Foreskin melanocyte (primary cell): ENCODE measurements at places on chromosomes 13 and 19.
A peak's percentile ranks its signal among the peaks of the same experiment; 100 is the strongest.

- no peak for DNase-seq
These were observed 15.7 kb upstream of the FBXL3 start for GRCh38 chr13:77042566-77043177.

DNA sequence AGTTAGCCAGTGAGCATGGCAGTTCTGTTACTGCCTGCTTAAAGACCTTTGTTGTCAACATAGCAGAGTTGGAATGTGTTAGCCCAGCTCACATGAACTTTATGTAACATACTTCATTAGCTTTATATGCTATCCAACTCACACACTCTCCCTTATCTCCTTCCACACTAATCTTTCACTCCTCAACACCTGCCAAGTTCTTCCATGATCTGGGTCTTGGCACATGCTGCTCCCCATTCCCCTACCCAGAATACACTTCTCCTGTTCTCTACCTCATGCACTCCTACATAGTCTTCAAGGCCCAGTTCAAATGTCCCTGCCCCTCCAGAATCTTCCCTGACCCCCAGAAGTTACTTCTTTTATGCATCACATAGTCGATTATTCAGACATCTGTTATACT, 179.3 kb downstream of the KATNAL1 start:
- no peak for DNase-seq

DNA sequence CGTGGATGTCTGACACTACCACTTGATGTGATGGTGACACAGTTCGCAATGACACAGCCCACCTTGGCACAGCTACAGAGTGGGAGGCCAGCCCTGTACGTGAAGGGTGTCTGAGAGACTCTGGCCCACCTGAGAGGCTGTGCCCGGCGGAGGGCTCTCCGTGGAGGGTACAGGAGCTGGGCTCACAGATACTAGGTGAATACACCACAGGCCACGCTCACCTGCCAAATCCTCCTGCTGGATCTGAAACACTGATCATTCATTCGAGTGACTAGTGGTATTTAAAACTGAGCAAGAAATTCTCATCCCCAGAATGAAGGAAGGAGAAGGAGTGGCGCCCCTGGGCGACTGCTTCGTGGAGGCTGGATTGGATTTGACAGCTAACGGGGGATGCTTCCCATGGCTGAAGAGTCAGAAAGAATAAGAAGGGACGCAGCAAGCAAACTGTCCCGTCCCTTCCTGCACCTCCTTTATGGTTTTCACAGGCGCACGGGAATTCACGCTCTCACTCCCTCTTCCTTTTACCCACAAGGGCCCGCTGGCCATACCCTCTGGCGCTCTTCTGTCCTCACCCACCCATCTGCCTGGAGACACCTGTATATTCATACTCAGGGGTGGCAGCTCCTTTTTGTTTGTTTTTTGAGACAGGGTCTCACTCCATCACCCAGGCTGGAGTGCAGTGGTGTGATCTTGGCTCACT, 25.0 kb downstream of the CEBPG start:
- no peak for DNase-seq

DNA sequence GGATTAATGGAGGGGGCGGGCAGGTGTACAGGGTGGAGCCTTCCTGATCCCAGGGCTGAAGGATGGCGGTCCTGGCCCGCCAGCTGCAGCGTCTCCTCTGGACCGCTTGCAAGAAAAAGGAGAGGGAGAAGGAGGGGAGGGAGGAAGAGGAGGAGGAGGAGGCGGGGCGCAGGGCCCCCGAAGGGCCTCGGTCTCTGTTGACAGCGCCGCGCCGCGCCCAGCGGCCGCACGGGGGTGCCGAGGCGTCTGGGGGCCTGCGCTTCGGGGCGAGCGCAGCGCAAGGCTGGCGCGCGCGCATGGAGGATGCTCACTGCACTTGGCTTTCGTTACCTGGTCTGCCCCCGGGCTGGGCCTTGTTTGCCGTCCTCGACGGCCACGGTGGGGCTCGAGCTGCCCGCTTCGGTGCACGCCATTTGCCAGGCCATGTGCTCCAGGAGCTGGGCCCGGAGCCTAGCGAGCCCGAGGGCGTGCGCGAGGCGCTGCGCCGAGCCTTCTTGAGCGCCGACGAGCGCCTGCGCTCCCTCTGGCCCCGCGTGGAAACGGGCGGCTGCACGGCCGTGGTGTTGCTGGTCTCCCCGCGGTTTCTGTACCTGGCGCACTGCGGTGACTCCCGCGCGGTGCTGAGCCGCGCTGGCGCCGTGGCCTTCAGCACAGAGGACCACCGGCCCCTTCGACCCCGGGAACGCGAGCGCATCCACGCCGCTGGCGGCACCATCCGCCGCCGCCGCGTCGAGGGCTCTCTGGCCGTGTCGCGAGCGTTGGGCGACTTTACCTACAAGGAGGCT, at the start of gene PPM1N:
PPM1N (plus strand) TSS at position 33 of the 785 bp plus-strand sequence; CDS start at position 63, 30 bp downstream.
- DNase-seq, result no peak

DNA sequence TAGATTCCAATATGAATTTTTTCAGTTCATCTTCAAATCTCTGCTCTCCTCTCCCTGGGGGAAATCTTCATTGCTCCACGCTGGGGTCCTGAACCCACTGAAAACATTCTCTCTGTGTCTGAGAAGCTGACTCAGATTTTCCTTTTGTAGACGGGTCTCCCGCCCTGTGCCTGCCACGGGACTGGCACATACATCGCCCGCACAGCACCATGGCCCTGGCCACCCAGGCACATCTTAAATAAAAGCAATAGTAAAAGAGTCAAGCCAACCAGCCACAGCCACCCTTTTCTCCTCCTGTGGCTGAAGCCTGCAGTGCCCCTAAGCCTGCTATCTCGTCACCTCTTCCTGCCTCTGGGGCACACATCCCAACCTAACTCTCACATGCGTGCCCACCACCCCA, 301.2 kb downstream of the ZNF536 start:
- no peak for DNase-seq

DNA sequence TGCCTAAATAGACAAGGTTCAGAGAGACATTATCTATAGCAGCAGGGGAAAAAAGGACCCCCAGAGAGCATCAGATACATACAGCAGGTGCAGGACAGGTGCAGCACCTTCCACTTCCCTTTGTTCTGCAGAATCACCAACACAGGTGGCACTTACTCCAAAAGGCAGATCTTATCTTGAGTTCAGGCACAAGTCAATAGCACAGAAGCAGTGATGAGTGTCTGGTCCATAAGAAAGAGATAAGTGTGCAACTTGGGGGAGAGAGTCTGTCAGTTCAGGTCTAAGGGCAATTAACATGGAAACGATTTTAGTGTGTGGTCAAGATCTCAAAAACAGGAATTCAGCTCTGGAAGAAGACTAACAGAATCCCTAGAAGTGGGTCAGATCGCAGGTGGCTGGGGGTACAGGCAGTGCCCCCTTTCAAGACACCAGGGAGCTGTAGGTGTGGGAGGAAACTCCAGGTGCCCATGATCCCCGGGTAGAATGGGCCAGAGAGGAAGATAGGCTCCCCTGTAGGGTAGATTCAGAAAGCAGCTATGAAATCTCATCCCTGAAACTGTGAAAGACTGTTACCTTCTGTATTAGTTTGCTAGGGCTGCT, 40.6 kb downstream of the TNFSF11 start:
- no peak for DNase-seq

DNA sequence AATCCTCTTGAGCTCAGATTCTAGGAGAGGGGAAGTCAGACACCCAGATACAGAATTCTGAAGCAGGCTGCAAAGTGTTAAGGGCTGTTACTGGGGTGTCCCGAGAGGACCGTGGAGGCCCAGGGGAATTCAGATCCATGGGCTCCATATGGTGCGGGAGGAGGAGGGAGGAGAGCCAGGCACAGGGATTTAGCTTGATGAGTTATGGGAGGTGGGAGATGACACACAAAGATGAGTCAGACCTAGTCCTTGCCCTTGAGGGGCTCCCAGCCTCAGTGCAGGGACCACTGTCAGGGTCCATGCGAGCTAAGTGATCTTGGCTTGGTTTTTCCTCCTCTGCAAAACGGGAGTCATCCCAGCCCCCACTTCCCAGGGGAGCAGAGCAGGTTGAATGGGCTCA, 14.4 kb upstream of the GIPR start:
- no peak for DNase-seq

GRCh38 chr19:58397533-58398037, 2.1 kb downstream of the RNF225 start:
- no peak for DNase-seq

DNA sequence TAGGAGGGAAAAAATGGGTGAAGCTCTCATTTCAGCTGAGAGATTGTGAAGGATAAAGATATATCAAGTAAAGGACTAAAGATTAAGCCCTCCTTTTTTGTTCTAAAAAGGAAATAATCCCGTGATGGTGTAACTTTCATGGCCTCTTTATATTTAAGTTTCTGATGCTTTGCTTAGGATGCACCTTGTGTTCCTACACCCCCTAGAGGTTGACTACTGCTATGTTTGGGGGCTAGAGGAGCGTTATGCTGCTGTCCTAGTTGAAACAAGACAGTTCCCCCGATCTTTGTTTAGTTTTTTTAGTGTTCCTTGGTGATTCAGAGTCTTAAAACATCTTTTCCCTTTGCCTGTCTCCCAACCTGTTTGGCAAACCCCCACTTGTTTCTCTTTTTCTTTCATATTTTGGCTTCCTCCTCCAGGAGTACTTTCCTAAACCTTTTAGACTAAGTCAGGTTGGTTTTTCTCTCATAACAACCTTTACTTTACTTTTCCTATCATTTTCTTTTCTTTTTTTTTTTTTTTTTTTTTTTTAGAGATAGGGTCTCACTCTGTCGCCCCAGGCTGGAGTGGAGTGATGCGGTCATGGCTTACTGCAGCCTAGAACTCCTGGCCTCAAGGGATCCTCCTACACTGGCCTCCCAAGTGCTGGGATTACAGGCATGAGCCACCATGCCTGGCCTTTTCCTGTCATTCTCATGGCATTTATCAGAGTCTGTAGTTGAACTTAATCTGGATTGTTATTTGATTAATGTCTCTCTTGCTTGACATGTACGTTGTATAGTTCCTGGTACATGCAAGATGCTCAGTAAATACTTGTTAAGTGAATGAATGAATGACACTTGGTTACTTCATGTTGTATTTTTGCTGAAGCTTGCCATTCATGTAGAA, 2.8 kb downstream of the UBA2 start:
- peak; percentile 42 for DNase-seq

GRCh38 chr13:89363144-89363543, 1692.0 kb downstream of the SLITRK5 start:
- no peak for DNase-seq

DNA sequence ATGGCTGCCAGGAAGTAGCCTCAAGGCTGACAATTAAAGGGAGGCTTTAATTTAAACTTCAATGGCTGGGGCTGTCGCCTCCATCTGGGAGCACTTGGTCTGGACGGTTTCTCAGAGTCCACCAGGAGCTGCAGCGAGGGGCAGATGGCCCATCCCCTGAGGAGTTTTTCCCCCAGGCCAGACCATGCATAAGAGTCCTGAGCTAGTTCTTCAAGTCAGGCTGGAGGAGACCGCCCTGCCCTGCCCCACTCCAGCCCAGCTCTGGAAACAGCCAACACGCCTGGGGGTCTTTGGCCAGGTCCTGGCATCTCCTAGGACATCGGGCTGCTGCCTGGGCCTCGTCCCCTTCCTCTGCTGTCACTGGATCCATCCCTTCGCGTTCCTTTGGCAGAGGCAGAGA, 5.3 kb upstream of the ACTN4 start:
- no peak for DNase-seq

GRCh38 chr19:47529018-47529742, 14.3 kb upstream of the NAPA start:
- DNase-seq, result no peak

- no peak for DNase-seq
These were observed 681 bp downstream of the ZNF837 start for GRCh38 chr19:58380037-58380661.

GRCh38 chr13:24199016-24199415, 38.5 kb downstream of the SPATA13 start:
- no peak for DNase-seq

GRCh38 chr13:94178625-94179244, 300.7 kb downstream of the DCT start:
- DNase-seq, result no peak

DNA sequence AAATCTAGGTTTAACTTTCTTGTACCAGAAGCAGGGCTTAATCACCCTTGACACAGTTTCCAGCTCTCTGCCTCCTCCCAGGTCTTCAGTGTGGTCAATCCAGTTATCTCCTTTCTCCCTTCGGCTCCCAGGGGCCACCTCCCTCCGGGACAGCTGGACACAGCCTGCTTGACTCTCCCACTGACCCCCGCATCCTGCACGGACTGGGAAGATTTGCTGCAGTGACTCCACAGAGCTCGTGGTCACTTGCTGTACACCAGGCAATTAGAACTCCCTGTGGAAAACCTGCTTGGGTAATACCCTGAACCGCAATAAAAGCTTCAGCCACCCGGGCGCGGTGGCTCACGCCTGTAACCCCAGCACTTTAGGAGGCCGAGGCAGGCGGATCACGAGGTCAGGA, 116.5 kb downstream of the NUFIP1 start:
- DNase-seq, result no peak

GRCh38 chr13:66992183-66992582, 238.0 kb downstream of the PCDH9 start:
- DNase-seq, result peak; percentile 67

DNA sequence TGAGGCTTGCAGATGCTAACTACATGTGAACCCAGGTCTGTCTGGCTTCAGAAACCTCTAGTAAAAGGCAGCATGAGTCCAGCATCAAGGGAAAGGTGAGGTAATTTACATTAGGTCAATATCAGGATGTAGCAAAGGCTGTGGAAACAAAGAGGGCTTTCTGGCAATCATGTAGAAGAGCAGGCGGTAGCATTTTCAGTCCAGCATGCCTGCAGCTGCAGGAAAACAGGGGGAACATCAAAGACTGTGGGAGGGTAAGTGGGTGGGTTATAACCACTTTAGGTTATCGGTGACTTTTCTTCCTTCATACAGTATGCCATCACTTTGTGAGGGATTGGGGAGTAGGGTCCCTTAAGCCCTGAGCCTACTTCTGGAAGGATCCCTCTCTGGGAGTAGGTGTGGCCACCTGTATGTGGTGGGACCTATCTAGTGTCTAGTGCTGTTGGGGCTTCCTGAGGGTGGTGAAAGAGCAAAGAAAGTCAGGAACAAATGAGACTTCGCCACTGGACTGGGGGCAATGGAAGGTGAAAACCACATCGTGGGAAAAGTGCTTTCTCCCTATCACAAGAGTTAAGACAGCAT, 10.8 kb downstream of the SUGP2 start:
- DNase-seq, result no peak

GRCh38 chr19:38742296-38742695, 2.0 kb downstream of the CAPN12 start:
- DNase-seq, result no peak

GRCh38 chr19:15836330-15837220, 21.1 kb upstream of the OR10H1 start:
- peak; percentile 95 for DNase-seq

DNA sequence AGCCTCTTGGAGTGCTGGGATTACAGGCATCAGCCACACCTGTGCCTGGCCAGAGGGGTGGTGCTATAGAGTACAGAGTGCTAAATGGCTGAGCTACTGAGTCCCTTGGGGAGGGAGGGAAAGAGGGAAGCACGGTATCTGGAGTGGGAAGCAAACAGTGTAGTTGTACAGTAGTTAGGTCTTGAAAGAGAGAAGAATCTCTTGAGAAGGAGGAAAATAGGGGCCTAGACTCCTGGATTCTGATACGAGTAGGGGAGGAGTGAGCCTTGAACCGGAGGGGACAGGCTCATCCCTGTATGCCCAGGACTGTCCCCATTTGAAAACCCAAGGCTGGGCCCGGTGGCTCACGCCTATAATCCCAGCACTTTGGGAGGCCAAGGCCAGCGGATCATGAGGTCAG, 5.1 kb downstream of the MYADM start:
- DNase-seq, result no peak

- DNase-seq, result no peak
These were observed 243.4 kb downstream of the NHLRC3 start for GRCh38 chr13:39281539-39282150.
